ENCODE measurements at places on chromosomes 2 and 18.
A peak's percentile ranks its signal among the peaks of the same experiment; 100 is the strongest.

GRCh38 chr18:23210526-23210925 lies 75.2 kb downstream of the CABLES1 start:
- DNase-seq, result no peak

GRCh38 chr2:226664140-226664539 lies 135.5 kb downstream of the IRS1 start:
- no peak for DNase-seq

DNA sequence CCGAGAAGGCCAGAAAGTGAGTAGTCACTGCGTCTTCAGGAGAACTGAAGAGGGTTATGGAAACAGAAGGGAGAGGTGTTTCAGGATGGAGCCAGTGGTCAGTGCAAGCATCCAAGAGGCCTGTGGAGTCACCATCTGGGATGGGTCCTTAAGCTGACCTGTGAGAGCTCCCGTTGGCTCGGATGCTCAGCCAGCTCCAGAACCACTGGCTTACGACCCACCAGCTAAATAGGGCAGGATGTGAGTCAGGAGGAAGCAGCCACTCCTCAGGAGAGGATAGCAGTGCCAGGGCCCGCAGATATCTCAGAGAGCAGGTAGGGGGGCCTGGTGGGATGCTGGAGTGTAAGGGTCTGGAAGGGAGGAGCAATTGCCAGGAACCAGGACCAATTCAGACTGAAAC lies 63.1 kb upstream of the B3GNT7 start:
- DNase-seq, result no peak

DNA sequence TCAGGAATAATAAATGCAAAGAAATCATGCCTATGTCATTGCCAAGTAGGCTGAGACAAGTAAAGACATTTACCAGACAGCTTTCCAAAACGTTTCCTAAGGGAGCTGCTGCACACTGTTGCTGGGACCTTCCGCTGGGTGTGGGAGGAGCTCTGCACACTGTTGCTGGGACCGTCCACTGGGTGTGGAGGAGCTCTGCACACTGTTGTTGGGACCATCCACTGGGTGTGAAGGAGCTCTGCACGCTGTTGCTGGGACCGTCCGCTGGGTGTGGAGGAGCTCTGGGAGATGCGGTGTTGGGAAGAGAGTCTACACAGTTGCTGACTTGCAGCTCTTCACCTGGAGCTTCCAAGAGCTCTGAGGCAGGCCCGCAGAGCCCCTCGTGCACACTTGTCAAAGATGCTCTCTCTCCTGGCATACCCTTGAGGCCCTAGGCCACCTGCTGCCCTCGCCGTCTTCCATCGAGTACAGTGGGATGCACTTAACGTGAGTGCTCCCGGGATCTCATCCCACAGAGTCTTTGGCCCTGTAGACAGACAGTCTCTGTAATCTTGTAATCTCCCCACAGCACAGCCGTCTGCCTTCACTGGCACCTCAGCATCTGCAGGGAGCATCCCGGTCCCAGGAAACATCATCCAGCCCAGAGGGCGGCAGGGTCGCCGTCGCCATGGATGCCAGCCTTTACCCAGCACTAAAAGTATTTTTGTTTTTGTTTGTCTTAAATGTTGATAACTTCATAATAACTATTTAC lies 51.4 kb downstream of the TRAPPC12 start:
- no peak for DNase-seq

DNA sequence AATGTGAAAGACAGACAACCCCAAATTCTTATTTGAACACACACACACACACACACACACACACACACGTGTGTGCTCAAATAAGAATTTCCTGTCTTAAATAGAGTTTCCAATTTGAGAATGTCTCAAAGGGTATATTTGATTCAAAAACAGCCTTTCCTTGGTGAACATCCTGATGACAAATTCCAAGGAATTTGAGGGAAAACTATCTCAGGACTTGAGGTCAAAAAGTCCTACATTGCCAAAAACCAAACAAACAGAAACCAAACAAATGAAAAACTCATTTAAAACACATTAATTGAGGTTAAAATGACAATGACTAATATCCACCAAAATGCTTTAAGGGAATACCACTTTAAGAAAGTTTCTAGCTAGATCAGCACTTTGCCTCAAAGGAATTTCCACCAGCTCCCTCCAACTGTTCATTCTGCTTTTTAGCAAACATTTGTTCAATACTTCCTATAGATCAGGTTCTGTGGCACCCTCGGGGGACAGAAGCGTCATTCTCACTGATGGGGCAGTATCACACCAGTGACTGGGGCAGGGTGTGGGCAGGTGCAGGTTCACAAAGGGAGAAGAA lies 232.1 kb upstream of the TRIB2 start:
- no peak for DNase-seq

DNA sequence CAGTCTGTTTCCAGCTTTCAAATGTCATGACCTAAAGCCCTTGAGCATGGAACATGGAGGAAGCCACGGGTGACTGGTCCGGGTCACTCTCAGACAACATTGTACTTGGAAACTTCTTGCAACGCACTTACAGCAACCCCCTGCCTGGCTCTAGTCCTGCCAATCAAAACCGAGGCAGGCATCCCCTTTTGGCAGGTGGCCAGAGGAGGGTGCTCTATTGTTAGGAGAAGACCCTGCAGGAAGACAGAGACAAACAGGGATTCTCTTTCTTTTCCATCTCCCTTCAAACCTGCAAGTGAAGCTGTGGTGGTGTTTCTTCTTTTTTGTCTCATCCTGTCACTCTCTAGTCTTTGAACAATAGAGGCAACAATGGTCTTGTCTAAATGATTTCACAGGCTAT lies 667.2 kb downstream of the ZEB2 start:
- no peak for DNase-seq

- DNase-seq, result peak; percentile 87
Measured at GRCh38 chr2:28356095-28356911, 36.4 kb upstream of the FOSL2 start.

GRCh38 chr2:157784823-157785175 lies 91.3 kb downstream of the ACVR1 start:
- no peak for DNase-seq

DNA sequence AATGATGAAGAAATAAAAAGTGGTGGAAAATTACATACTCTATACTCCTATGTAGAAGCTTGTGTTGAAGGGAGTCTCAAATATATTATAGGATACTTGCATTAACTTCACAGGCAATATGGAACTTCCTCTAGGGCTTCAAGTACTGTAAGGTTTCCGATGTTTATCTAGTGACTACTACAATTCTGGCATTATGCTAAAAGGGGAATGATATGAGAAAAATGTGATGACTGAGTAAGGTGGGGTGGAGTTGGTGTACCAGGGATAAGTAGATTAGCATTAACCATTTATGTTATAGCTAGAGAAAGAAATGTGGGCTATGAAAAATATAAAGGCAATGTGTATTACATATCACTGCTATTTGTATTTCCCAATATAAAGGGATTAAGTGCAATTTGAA lies 229.5 kb downstream of the DCC start:
- no peak for DNase-seq

DNA sequence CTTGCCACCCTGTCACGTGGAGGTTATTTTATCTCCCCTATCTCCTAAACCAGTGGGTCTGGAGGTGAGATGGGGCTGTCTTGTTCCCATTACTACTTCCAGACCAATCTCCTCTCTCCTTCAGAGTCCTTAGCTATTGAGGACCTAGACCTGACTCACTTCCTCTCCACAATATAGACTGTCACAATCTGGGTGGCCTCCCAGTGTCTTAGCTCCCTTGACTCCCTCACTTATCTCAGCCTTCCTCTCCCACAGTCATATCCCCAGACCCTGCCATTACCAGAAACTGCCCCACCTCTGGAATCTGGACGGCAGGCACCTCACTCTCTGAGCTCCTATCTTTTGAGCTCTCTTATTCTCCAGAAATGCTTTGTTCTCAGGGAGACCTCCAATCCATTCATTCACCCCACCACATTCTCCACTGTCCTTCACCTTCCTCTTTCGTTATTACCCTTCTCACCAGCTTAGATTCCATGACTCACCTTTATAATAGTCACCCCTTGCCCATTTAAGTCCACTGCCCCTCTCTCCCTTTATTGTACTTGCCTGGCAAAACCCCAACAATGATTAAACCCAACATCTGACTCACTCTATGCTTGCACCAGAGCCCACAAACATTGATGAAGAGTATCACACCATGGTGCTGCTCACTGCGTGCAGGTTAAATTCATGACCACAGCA lies 23.3 kb upstream of the SIX3 start:
- no peak for DNase-seq

DNA sequence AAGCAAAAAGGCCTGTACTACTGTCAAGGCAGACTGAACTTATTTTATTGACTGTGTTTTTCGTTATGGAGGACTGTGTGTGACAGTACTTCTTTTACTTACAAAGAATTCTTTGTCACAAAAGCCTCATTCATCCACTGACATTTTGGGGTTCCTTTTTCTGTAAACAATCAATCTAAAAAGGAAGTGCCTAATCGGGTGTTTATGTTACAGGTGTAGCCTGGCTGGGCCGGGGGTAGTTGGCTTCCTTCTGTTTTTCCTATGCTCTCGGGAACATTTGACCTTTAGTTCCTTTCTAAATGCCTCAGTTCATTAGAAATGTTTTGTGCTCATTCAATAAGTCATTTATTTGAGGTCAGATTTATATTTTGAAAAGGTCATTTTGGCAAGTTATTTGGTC lies 8.3 kb downstream of the ZCCHC2 start:
- no peak for DNase-seq

GRCh38 chr2:42675815-42676214 lies 88.1 kb downstream of the OXER1 start:
- DNase-seq, result no peak

GRCh38 chr2:129767346-129768035 lies 212.0 kb upstream of the RAB6C start:
- DNase-seq, result no peak

DNA sequence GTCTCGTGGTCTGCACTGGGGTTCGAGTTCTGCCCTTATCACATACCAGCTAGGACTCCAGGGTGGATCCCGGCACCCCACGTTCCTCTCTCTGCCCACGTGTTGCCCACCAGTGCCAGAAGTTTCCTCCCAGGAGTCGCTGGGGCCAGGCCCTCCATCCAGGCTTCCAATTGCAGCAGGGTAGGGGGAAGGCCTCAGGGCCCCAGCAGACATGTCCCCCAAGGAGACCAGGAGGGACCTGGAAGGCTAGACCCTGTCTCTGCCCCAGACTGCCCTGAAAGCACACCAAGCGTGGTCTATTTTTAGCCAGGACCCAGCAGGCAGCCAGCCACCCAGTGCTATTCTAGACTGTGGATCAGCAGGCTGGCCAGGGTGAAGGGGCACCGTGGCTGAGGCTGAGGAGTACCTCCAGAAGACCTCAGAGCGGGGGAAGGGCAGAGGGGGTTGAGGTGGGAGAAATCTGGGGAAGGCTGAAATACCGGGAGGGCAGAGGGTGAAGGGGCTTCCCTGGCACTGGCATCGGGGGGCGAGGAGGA lies 18.8 kb upstream of the TNS1 start:
- DNase-seq, result no peak

- no peak for DNase-seq
Measured at GRCh38 chr2:108164318-108164717, 75.5 kb upstream of the SULT1C3 start.

DNA sequence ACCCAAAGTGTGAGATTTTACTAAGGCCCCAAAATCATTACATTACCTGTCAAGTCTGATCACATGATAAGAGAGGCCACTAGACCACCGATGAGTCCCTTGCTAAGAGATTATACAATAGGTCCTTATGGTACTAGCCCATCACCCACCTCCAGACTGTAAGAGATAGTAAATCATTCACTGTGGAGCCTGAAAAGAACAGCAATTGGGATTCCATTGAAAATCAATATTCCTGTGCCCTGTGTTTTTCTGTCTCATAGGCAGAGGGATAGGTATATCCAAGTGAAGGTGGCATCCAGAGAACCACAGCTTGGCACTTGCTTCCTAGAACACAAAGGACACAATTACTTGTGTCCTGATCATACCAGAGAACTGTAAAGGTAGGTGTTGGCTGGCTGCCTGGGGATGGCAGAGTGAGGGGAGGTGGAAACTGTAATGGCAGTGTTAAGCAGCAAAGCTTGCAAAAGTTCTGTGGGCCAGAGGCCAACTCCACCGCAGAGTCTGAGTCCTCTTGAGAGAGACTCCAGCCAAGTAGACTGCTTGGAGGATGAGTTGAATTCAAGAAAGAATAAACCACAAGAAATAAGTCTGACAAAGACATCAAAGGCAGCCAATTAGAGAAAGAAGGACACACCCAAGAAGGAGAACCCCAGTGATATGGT lies 102.0 kb upstream of the PIEZO2 start:
- DNase-seq, result peak; percentile 60

- no peak for DNase-seq
Measured at GRCh38 chr18:22473366-22473765, 55.7 kb upstream of the CTAGE1 start.

DNA sequence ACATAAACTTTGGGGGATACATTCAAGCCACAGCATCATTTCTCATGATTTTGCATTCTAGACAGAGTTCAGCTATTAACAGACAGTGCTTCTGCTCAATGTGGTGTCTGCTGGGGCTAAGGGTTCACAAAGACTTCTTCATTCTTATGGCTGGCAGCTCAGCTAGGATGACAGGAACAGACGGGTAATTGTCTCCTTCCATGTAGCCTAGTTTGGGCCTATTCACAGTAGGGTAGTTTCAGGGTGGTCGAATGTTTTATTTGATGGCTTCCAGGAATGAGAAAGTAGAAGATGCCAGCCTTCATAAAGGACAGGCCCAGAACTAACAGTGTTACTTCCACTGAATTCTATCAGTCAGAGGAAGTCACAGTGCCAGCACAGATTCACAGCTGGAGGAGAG lies 26.0 kb upstream of the BCL2L11 start:
- no peak for DNase-seq

DNA sequence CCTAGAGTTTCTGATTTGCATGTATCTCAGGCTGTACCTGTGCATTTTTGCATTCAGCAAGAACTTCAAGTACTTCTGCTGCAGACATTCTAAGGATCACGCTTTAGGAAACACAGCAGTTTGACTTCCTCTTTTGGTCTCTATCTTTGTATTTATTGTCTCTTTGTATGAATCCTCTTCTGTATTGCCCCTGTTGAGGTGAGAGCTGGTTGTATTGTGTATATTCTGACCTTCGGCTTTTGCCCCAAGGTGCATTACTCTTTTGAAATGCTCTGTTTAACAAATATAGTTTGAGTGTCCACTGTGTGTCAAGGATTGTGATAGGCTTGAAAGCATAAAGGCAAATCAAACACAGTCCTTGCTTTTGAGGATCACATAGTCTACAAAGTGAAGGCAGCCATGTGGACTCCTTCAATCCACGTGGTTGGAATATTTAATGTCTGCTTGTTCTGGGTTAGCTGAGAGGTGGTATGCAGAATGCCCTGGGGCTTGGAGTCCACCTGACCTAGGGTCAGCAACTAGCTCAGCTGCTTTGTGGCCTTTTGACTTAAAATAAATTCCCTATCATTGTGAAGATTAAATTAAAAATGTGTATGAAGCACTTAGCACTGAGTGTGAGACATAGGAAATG lies 108.1 kb downstream of the LYPD6 start:
- DNase-seq, result no peak

All from RPMI8226 (cell line).